ENCODE measurements at places on chromosomes 13 and 19.

GRCh38 chr19:5593343-5594255, 25.8 kb upstream of the TINCR start:
- DNase-seq: no peak

DNA sequence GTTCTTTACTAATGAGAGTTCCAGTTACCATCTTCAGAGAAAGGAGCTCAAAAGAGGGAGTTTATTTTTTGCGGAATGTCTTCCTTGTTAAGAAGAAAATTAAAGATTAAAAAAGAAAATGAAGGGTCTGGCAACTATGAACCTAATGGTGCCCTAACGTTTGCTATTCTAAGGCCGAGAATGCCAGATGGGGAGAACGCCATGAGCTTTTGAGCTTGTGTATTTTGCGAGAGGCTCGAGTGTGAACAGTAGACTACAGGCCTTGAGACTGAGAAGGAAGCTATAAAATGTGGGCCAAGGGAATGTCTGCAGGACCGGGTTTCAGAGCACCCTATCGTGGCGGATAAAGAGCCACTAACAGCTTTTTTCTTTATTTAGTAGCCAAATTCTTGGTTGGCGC, 6.7 kb downstream of the FGF14 start:
- no peak for DNase-seq

DNA sequence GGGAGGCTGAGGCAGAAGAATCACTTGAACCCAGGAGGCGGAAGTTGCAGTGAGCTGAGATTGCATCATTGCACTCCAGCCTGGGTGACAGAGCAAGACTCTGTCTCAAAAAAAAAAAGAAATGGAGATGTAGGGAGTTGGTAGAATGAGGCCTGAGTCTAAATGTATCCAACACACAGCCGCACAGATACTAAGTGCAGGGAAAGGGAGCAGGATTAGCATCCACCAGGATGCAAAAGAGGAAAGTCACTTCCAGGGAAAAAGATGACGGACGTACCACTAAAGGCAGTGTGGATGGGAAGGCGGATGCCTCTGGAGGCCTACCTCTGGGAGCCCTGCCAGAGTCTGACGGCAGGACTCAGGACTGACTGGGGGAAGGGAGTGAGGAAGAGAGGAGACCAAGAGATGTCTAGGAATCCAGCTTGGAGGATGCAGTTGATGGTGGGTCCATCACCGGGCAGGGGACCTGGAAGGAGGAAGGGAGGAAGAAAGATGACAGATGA, 6.8 kb downstream of the FAM98C start:
- DNase-seq: no peak

DNA sequence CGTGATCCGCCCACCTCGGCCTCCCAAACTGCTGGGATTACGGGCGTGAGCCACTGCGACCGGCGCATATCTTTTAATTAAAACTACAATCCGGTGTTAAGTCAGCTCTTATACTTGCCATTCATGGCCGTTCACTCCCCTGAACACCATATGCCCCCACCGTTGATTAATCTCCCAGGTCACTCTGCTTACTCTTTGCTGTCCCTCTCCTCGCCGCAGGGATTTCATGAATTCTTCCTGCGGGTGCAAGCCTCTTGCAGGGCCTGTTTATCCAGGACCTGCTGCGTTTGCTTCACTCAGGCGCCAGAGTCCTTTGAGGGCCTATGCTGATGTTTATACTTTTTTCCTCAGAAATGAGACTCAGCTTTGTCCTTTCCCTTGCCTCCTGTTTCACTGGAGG, 996 bp downstream of the ERVV-2 start:
- no peak for DNase-seq

- no peak for DNase-seq
Measured at GRCh38 chr13:42266473-42266872, 5.5 kb upstream of the AKAP11 start.

DNA sequence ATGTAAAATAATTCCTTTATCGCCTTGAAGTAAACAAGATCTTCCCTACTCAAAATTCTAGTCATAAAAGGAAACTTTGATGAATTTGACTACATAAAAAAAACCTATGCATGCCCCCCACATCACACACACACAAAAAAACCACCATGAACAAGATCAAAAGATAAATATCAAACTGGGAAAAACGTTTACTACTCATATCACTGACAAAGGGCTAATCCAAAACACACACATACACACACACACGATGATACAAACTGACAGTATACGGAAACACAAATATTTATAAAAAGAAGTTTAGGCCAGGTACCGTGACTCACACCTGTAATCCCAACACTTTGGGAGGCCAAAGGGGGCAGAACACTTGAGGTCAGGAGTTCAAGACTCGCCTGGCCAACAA, 61.9 kb downstream of the TSC22D1 start:
- no peak for DNase-seq

- no peak for DNase-seq
Measured at GRCh38 chr19:40006273-40006691, 9.4 kb downstream of the ZNF546 start.

DNA sequence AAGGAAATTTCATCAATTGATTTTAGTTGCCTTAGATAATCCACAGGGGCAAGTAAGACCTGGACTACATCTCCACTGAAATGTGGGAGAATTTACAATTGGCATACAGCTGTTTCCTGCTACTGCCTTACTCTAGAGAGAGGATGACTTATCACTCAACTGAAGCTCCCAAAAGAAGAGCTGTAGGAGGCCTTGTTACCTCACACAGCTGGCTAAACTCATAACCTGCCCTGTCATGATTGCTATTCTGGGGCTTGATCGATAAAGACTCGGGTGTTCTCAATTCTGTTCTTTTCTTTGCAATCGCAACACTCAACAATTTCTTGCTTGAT, 1396.4 kb downstream of the EFNB2 start:
- DNase-seq: no peak

- DNase-seq: no peak
Measured at GRCh38 chr19:6032827-6033226, 54.9 kb upstream of the RANBP3 start.

DNA sequence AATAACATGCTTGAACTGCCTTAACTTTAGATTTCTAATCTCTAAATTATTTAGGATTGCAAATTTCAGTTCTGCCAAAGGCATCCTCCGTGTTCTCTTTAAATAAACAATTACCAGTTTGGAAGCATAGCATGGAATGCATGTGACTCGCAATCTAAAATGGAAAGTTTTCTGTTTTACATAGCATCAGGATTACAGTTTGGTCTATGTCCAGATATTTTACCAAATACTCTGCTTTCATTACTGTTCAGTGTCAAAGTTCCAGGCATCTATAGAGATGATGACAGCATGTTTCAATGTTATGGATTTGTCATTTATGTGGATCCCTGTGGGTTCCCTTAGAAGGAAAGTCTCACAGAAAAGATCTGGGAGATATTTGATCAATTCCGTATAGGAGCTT, 16.8 kb downstream of the FLT1 start:
- DNase-seq: no peak

DNA sequence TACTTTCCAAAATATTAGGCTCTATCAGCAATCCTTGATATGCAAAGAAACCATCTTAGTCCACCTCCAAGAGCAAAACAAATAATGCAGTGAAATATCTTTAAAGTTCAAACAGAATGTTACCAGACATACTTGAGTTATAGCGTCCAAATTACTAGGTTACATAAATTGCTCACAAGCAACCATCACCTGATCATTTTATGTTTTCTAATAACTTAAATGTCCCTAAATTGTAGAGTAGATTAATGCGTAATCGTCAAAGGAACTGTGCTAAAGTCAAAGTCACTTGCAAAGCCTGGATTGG, 350.6 kb upstream of the ARGLU1 start:
- DNase-seq: no peak

GRCh38 chr13:51624695-51625345, 40.6 kb downstream of the WDFY2 start:
- no peak for DNase-seq

DNA sequence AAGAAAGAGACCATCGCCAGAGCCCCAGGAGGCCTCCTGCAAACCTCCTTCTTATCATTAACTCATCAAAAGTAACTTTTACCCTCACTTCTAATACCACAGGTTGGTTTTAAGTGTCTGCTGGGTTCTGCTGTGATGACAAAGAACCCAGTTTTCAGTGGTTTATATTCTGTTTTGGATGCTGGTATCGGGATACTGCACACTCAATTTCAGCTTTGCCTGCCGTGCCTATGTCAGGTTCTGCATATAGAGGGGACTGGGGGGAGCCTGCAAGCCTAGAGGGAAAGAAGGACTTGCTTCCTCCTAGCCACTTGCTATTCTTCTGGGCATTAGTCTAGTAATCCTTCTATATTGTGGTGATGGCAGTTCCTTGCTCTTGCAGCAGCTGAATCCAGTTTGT, 242.4 kb downstream of the KCNRG start:
- no peak for DNase-seq

- DNase-seq: no peak
Measured at GRCh38 chr13:49213997-49214916, 5.9 kb upstream of the MLNR start.

DNA sequence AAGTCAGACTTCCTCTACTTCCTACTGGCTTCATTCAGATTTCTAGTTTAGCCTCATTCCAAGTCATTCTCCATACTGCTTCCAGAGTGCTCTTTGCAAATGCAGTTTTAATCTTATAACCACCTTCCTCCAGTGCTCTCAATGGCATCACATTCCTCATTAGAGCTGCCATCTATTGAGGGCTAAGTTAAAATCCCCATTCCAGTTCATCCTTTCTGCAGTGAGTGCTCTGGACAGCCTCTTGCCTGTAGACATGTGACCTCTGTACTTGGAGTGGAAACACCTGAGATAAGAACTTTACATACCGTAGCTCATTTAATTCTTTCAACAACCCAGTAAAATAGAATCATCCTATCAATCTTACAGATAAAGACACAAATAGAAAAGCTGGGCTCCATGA, 57.9 kb upstream of the MAB21L1 start:
- DNase-seq: no peak

DNA sequence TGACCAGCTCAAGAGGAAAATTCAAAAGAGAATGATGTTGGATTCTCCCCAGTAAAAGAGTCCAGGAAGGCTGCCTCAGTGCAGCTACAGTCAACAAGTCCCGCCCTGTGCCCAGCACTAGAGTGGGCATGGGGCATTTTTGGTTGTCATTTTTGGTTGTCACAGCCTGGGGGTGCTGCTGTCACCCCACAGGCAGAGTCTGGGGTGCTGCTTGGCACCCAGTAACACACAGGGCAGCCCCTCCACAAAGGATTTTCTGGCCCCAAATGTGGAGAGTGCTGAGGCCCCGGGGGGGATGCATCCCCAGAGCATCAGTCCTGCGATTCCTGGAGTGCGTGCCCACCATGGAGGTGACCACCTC, 28.2 kb upstream of the TMEM255B start:
- DNase-seq: no peak

- DNase-seq: peak; percentile 62
Measured at GRCh38 chr13:20703780-20704458, 420 bp downstream of the IL17D start.

DNA sequence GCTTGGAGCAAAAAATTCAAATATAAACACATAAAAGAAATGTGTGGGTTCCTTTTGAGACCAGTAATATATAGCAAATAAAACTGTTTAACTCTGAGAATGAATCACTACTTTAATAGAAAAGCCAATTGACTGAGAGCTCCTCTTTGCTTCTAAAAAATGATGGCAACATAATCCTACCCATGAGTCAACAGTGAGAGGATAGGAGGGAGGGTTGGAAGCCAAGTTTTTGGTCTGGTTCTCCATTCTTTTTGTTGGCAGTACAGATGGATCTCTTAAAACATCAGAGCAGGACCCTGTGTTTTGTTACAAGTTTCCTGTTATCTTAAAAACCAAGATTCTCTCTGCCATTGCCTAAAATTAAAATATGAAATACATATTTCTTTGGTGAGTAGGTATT, 50.0 kb upstream of the POSTN start:
- DNase-seq: no peak

DNA sequence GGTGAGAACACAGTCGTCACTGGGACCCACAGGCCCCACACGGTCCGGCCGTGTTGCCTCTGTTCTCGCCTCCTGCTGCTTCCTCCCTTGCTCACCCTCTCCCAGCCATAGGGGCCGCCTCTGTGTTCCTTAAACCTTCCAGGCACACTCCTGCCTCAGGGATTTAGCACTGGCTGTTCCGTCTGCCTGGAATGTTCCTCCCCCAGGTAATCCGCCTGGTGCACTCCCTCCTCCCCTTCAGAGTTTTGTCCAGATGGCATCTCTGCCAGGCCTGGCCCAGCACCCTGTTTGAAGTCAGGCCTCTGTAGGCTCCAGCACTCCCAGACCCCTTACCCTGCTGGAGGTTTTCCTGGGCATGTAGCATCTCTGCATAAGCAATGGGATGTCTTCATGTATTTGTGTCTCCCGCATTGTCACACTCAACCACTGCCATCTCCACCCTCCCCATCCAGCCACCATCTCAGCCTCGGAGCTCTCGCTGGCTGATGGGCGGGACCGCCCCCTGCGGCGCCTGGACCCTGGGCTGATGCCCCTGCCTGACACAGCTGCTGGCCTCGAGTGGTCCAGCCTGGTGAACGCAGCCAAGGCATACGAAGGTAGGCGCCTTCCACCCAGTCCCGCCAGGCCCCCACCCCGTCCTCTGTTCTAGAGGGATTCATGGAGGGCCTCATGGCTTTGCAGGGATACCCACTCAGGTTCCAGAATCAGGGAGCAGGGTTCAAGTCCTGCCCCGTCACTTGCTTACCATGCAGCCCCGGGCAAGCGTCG, 25.9 kb downstream of the DPF1 start:
- no peak for DNase-seq

DNA sequence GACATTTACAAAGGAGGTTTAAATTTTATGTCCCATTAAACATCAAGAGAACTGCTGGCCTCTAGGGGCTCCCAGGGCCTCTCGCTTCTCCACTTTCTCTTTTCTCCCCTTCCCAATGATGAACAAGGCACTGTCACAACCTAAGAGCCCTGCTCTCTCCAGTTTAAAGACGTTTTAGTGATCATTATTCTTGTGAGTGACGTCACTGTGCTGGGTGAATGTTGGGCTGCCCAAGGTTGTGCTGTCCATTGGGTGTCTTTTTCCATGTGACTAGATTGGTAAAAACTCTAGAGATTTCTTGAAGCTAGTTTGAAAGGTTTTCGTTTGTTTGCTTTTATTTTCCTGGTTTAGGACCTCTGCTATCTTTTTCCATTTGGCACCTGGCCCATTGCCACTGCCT, 602.6 kb downstream of the PCDH9 start:
- DNase-seq: no peak

- DNase-seq: no peak
Measured at GRCh38 chr19:12364391-12365235, 870 bp downstream of the ZNF442 start.

- DNase-seq: no peak
Measured at GRCh38 chr19:50482271-50482855, 5.7 kb upstream of the GARIN5A start.

- DNase-seq: no peak
Measured at GRCh38 chr13:42225051-42225450, 46.9 kb upstream of the AKAP11 start.
